Stimulated activated CD4-positive, alpha-beta T cell treated with anti-CD3 and anti-CD28 coated beads, Interleukin-1b, Interleukin-23, amount 100 ng/mL, for 1 hour (primary cell): ENCODE measurements at places on chromosomes 3 and 15.

DNA sequence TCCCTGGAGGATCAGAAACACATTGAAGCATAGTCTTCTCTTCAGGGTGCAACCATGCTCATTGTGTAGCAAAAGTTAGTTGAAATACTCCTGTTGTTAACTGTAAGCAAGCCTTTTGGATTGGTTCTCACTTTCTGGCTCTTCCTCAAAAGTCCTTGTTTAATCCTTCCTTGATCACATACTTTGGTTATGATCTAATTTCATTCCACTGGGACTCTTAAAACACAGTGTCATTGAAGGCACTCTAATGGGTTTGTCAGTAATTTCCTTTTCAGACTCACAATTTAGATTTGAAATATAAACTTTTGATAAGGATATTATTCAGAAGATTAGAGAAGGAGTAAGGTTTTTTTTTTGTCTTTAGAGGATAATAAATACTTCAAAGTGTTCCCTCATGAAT, 451.7 kb upstream of the SGO1 start:
- DNase-seq: no peak

DNA sequence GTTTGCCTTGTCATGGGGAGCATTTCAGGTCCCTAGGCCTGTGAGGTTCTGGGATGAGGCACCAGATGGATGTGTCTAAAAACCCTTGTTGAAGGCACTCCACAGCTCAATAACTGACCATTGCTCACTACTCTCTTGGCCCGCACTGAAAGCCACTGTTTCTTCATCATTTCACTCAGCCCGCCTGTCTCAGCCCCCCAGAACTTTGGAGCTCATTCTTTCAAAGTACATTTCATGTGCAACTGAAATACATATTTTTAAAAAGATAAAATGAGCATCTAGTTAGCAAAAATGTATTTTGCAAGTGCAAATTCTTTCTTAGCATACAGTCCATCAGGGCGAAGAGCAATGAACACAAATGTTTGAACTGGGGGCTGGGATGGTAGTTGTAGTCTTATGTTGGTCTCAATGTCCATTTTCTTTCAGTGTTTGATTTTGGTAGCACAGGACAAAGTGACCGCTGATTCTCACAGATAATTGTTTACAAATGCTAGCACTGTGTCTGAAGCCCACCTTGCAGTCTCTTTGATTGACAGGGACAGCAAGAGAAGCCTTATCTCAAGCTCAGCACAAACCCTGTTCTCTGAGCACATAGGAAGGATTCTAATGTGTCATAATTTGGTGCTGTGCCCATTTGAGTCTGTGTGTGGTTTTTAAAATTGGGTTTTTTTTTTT, 19.6 kb downstream of the HEMK1 start:
- DNase-seq: no peak

GRCh38 chr3:59262076-59262498, 212.3 kb upstream of the CFAP20DC start:
- no peak for DNase-seq

- no peak for DNase-seq
Observed at GRCh38 chr3:172804323-172804722, 53.8 kb downstream of the ECT2 start.

GRCh38 chr3:49650177-49650576, 24.0 kb upstream of the APEH start:
- no peak for DNase-seq

DNA sequence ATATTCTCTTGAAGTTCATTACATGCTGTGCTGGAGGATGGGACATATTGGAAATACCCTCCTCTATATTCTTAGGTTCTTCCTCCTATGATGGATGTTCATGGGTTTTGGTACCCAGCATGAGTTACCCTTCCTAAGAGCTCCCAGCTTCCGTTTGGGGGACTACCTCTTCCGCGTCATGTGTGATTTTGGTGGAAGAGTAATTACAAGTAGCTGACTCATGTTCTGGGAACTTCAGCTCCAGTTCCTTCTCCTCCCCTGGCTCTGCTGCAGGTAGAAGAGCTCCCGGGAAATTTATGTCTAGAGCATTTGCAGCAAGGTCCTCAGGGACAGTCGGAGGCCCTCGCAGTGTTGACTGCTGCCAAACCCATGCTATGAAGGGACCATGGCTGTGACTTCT, 208.8 kb upstream of the IL12A start:
- no peak for DNase-seq

- DNase-seq: no peak
Observed at GRCh38 chr3:169759256-169759655, 5.6 kb downstream of the TERC start.

GRCh38 chr3:197518881-197519421, 36.8 kb downstream of the BDH1 start:
- no peak for DNase-seq

DNA sequence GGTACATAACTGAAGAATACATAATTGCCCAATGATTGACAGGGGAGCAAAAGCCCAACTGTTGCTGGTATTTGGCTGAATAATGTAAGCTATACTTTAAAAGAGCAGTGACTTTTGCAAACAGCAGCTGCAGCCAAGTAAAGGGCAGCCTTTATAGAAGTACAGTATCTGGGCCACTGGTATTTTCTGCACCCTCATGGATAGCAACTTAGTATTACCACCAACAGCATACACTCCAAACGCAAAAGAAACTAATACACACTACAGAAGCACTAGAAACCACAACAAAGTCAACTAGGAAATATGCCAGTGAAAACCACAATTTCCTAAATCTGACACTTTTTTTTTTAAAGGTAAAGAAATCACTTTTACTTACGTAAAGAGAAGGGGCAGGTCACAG, 206.1 kb downstream of the TIGIT start:
- DNase-seq: no peak

GRCh38 chr3:8206971-8207617, 294.5 kb upstream of the LMCD1 start:
- DNase-seq: no peak

DNA sequence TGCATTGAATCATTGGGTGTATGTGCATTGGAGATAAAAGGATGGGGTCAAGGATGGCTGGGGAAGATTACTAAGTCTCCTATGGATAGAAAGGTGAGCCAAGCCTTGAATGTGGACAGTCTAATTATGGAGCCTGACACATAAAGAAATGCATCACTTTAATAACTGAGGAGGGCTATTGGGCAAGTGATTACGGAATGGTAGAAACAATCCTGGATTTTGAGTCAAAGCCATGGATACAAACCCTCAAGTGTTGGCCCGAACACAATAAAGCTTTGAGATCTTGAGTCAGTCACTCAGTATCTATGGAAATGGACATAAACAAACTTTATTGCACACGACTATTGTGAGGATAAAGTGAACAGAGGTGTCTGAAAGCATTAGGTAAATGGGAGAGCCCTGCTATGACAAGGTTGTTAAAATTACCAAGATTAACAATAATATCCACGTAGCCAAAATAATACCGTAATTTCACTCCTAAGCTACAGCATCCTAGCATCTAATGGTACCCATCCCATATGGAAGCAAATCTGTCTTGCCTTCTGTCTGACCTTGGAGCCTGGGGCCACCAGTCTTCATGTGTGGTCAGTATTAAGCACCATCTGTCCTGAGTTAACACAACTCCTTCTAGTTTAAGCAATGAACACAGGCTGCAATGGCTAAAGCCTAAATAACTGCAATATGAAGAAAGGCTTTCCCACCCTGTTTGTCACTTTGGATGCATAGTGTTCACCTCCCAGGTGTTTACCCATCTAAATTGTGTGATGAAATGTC, 136.9 kb upstream of the PRICKLE2 start:
- DNase-seq: no peak

- DNase-seq: no peak
Observed at GRCh38 chr3:141828890-141829289, 47.6 kb upstream of the ATP1B3 start.

- no peak for DNase-seq
Observed at GRCh38 chr3:81658322-81658997, 103.0 kb downstream of the GBE1 start.

DNA sequence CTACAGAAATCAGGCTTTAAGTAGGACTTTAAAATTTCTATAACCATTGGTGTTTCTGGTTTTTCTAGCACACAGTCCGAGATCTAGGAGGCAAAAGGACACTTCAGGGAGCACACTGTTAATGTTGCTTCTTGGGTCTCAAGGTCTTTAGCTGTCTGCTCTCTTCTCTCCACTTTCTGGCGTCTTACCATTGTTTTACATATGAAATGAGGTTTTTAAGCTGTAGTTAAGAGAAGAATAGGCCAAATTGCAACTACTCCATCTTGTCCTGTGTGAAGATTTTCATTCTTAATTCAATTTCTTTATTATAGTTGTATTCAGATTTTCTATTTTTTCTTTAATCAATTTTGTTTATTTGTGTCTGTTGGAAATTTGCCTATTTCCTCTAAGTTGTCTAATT, 151.4 kb downstream of the WNT7A start:
- no peak for DNase-seq

GRCh38 chr3:181719991-181720680, 8.4 kb downstream of the SOX2 start:
- no peak for DNase-seq

- no peak for DNase-seq
Observed at GRCh38 chr15:65392368-65392767, 14.6 kb upstream of the IGDCC3 start.

DNA sequence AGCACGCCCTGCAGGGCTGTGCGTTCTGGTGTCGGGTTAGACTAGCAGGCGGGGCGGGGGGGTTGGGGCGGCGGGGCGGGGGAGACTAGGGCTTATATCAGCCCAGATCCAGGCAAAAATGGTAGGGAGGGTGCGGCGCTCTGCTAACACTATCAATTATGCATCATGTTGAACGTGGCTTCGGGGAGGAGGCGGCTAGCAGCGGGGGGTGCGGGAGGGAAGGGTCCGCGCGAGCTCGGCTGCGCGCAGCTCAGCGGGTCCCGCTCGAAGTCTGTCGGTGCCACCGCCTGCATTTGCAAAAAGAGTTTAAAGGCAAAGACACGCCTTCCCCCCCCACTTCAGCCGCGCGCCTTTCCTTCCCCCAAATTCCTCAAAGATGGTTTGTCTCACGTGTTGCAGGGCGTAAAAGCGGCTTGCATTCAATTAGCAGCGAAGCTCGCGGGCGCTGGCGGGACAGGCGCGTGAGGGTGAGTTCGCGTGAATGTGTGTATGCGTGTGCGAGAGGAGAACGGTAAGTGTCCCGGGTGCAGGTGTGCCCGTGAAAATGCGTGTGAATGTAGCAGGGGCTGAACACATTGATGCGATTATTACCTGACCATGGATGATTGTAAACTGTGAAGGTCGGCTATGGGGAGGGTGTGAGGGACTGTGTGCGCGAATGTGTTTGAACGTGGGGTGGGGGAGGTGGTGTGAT, at the start of gene ISLR2:
Gene ISLR2, plus strand, starts transcription at position 432 of the 694 bp plus-strand sequence. CDS start 2,169 bp downstream, outside the sequence.
- no peak for DNase-seq

DNA sequence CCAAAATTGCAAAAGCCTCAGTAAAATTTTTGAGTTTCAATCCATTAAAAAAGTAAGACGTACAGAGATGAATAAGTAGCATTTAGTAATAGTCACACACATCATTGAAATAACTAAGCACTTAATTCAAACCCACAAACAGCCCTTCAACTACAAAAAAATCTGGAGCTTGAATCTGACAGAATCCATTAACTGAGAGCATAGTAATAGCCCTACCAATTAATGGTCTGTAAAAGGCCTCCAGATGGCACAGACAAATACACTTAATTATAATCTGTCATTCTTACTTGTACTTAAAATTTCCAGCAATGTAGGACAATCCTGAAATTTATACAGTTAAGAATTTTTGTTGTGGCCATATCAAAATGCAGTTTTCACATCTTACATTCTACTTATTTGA, 246.9 kb downstream of the VGLL3 start:
- no peak for DNase-seq

GRCh38 chr3:188085584-188086560, 68.1 kb upstream of the LPP start:
- no peak for DNase-seq

DNA sequence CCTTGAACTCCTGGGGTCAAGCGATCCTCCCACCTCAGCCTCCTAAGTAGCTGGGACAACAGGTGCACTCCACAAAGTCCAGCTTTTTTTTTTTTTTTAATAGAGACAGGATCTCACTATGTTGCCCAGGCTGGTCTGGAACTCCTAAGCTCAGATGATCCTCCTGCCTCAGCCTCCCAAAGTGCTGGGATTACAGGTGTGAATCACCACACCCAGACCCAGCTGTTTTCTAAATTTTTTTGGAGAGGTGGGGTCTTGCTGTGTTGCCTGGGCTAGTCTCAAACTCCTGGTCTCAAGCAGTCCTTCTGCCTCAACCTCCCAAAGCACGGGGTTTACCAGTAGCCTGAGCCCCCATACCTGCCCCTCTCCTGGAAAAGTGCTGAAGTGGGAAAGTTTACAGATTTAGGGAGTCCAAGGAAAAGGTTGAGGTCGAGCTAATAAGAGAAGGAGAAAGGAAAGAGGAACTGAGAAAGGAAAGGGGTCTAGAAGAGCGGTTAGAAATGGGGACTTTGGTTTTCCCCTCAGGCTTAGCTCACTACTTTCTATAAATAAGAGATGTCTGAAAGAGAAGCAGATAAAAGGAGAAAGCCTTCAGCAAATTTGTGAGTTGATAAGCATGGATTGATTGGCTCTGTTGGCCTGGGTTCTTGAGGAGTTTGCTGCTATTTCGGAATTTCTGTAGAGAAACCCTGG, 23.6 kb downstream of the UBE2E1 start:
- DNase-seq: no peak

DNA sequence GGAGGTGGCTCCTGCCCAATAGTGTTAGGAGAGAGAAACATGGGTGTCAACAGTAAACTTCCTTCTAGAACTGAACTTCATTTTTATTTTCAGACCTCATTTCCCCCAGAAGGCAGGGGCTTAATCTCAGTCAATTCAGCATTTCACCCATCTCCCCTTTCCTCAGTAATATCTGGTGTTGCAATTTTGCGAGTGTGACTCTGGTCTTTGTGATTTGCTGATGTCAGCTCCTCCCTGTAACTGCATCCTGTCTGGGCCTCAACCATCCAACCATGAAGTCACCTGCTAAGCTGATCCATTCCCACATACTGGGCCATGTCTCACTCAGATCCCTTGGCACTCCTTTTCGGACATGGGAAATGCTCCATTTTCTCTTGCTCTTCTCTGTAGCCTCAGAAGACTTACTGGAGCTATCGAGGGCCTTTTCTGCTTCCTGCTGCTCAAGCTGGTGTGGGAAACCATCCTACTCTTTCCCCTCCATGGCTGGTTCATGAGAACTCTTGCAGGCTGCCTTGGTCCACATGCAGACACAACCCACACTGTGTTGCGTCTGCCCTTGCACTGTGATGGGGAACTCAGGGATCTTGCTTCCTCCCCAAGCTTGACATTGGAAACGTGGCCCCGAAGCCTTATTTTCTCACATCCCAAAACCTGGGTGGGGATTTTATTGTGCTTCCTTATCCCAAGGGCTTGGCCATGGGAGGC, 24.6 kb downstream of the CCR4 start:
- DNase-seq: no peak

- DNase-seq: no peak
Observed at GRCh38 chr3:7306901-7307300, 446.0 kb downstream of the GRM7 start.

DNA sequence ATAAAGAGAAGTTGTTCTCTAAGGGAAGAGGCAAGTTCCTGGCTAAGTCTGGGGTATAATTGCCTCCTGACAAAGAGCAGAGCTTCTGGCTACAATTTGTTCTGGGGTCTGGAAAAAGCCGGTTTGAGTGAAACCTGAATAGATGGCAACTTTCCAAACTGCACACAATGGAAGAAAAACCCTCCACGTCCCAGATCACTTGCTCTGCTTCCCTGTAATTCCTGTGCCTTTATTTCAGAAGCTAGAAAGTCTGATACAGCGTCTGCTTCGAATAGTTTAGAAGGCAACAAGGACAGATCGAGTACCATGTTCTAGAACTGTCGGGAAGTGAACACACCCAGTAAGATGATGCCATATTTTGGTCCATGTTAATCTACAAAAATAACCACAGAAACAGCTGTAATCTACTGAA, 1.6 kb upstream of the WDR82 start:
- no peak for DNase-seq
